ENCODE measurements at places on chromosomes 6 and 20. TPM values are rescaled to one million over a fixed set of nuclear protein-coding genes. Genes with fewer than 3 reads are reported as not detected.

DNA sequence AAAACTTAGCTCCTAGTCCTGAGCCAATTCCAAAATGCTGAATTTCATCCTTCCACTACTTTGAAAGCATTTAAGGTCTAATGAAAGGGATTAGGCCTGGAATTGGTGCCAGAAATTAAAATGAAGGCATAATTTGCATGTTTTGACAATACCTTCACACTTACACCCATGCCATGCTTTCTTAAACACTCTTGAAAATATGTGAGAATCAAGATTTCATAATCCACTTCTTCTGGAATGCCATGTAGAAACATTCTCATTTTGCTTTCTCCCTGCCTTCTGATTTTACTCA is 77.1 kb downstream of the ANKEF1 start:
- no peak for DNase-seq

DNA sequence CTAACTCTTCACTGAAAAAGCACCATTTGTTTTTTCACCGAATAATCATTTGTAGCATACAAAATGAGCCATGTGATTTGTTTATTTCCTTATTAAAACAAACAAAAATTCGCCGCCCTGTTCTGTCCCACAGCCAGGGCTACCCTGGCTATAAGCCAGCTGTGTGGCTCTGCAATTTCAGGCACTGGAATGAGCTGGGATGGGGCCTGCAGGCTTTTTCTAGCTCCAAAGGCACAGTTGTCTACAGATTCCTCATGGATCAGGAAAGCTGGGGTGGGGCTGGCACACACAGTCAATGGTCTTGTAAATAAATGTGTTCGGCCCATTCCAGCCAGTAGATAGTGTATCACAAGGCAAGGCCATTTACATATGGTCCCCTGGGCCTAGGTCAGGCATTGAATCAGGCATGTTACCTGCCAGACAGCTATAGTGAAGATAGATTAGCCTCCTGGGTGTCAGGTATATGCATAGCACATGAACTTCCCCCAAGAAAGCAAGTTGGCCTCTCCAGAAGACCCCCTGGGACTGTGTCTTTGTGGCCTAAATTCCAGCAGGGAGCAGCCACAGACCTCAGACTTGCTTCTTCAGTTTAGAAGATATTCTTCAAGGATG is 608.9 kb downstream of the MAFB start:
- DNase-seq: no peak

DNA sequence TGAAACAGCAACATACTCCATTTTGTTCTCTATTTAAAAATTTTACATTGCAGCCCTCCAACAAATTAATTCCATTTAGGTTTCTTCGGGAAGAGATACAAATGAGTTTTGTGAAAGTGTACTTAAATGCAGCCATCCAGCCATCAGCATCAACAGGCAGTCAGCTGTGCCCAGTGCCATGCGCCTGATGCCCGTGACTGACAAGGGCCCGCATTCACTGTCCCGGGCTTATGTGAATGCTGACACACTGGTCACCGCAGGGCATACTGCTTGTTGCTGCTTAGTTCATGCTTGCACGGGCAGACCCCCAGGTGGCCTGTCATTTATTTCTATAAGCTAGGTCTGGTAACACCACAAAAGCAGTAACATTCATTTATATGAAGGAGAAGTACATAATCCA is 224.9 kb upstream of the QKI start:
- DNase-seq: no peak

DNA sequence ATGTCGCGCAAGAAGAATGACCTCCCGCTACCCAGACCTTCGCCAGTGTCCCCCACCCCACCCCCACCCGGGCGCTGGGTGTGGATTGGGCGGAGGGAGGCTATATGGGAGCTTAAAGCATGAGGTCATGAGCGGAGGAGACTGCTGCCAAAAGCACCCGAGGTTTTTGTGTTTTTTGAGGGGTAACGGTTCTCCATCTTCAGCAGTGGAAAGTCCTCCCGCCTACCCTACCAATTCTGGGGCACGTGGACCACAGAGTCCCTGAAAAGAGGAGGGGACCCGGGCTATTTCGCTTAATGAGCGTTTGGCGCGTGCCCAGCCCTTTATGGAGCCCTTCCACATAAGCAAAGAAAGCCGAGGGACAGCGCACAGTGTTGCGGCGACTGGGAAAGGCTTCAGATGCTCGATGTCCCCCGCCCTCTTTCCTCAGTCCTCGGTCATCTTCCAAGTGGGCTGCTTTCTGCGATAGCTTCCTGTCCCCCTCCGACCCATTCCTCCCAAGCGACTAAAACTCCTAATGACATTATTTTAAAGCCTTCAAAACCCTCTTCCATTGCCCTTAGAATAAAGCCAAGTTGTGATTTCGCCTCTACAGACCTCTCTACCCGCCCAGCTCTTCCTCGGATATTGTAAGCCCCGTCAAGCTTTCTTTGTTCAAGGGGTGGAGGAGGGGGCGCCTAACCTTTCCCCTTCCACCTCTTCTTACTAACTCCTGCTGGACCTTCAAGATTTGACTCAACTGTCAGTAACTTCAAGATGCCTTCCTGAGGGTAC is 2.1 kb upstream of the TRERF1 start:
- peak; percentile 31 for DNase-seq

GRCh38 chr20:44135012-44135412 is 52.0 kb downstream of the JPH2 start:
- DNase-seq: no peak

GRCh38 chr6:64476935-64477334 is 841.3 kb downstream of the PHF3 start:
- no peak for DNase-seq

DNA sequence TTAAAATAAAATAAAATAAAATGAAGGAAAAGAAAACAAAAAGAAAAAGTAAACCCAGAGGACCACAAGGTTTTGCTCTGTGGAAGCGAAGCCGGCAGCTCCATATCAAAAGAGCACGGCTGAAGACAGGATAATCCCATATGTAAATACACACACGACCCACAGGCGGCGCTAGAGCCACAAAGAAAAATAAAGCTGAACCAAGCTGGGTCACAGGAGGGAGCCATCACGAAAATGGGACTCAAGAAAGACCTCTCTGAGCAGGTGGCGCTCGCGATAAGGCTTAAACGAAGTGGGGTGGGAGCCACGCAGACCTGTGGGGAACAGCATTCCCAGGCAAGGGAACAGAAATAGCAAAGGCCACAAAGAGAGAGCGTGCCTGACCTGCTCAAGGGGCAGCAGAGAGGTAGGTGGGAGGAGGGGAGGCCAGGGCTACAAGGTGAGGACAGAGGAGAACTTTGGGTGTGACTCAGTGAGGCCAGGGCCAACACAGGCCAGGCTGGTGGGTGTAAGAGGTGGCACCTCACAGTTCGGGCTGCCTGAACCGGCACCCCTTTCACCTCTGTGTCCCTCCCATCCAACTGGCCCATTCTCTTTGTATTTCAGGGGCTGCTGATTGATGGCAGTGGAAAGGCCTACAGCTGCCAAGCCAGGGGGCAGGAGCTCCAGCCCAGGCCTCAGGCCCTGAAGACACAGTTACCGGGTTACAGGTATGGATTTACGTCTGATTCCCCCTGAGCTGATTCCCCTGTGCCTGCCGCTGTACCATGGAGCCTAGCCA is 26.0 kb downstream of the PTGIS start:
- DNase-seq: peak; percentile 67

DNA sequence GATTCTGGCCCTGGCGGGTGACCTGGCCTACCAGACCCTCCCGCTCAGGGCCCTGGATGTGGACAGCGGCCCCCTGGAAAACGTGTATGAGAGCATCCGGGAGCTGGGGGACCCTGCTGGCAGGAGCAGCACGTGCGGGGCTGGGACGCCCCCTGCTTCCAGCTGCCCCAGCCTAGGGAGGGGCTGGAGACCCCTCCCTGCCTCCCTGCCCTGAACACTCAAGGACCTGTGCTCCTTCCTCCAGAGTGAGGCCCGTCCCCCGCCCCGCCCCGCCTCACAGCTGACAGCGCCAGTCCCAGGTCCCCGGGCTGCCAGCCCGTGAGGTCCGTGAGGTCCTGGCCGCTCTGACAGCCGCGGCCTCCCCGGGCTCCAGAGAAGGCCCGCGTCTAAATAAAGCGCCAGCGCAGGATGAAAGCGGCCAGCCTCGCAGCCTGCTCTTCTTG is 868 bp upstream of the SLC2A4RG start:
- peak; percentile 61 for DNase-seq

- no peak for DNase-seq
These were observed 71.2 kb upstream of the PTPN1 start for GRCh38 chr20:50438986-50439407.

- no peak for DNase-seq
These were observed 52.9 kb upstream of the HDDC2 start for GRCh38 chr6:125354649-125355048.

DNA sequence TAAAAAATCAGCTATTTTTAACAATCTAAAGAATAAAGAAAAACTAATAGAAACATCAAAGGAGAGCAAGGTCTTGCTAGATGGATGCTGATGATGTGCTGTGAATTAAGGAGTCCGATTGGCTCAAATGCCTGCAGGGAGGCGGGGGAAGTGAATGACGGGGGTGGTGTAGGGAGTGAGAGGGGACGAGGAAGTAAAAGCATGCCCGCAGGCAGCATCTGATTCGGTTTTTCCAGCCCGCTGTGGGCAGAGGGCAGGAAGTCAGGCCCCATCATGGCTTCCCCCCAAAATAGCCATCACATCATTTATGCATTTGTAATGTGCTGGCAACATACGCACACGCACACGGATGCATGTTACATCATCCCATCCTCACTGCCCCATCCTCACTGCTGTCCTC is 10.3 kb downstream of the RSPO4 start:
- DNase-seq: no peak

GRCh38 chr20:38805958-38806854 is 709 bp downstream of the PPP1R16B start:
- peak; percentile 72 for DNase-seq

DNA sequence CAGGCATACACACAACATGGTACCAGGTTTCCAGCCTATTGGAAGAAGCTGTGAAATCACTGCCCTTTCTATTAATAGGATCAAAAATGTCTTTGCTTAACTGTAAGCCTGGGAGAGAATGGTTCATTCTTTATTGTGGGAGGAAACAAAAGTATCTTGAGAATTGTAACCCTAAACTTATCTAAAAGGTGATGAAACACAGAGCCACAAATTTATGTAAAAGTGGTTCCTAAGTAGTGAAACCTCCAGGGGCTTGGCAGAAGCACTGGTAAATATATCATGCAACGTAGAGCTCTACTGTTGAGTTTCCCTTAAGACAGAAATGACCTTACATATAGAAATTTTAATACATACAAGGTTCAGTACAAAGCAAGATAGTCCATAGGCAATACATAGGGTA is 17.2 kb upstream of the NOX3 start:
- no peak for DNase-seq

- peak; percentile 40 for DNase-seq
These were observed 88.1 kb downstream of the RSPH3 start for GRCh38 chr6:158911746-158912480.

GRCh38 chr6:84508981-84509380 is 255.4 kb downstream of the TBX18 start:
- DNase-seq: no peak

Gene SLC2A10
- total RNA-seq: not detected

Gene MROH8
- total RNA-seq: 4.6 TPM

Gene XRN2
- total RNA-seq: 46.2 TPM

Gene SLC35F1
- not detected for total RNA-seq

Gene TFAP2D
- total RNA-seq: not detected
